T47D (cell line): ENCODE measurements at places on chromosomes 6 and 20.

DNA sequence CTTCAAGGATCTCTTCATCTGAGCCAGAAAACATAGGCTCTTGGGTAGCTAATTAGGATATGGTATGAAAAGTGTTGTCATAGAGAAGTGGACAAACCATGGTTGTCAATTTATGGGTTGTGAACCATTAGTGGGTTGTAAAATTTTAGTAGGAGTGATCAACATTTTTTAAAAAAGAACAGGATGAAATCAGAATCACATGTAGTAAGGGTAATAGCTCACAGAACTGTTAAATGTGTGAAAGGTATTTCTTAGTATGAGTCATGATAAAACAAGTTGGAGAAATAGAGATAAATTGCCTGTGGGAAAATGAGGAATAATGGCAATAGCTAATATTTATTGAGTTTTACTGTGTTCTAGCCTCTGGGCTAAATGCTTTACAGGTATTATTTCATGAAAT lies 113.4 kb downstream of the MAP3K4 start:
- DNase-seq: no peak

- DNase-seq: no peak
Observed at GRCh38 chr20:10576411-10577090, 97.2 kb downstream of the JAG1 start.

DNA sequence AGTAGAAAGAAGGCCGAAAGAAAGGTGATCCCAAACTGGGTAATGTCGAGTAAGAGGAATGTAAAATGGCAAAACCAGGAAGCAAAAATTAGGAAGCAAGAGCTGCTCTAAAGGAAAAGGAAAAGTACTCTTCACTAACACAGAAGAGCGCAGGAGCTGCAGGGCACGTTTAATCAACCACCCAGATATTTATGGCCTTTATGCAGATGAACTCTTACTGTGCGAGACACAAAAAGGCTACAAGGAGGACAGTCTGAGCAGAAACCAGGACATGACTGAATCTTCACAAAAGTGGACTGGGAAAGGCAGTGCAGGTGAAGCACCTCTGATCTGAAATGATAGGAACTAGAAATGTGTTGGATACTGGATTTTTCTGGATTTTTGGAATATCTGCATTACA lies 15.2 kb upstream of the PRR18 start:
- no peak for DNase-seq

DNA sequence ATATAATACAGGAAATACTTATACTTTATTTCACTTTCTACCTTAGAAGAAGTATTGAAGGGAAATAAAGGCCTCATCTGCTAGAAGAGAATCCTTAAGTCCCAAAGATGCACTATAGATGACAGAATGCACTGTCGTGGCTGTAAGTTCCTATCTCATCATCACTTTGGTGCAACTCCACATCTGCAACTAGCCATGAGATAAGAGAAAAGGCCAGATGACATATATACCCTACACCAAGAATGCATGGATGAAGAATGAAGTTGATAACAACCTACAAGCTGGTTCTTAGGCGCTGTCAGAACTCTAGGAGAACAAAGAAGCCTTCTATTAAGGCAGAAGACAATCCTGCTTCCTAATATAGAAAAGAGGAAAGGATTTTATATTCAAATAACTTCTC lies 11.6 kb upstream of the PLN start:
- DNase-seq: no peak

DNA sequence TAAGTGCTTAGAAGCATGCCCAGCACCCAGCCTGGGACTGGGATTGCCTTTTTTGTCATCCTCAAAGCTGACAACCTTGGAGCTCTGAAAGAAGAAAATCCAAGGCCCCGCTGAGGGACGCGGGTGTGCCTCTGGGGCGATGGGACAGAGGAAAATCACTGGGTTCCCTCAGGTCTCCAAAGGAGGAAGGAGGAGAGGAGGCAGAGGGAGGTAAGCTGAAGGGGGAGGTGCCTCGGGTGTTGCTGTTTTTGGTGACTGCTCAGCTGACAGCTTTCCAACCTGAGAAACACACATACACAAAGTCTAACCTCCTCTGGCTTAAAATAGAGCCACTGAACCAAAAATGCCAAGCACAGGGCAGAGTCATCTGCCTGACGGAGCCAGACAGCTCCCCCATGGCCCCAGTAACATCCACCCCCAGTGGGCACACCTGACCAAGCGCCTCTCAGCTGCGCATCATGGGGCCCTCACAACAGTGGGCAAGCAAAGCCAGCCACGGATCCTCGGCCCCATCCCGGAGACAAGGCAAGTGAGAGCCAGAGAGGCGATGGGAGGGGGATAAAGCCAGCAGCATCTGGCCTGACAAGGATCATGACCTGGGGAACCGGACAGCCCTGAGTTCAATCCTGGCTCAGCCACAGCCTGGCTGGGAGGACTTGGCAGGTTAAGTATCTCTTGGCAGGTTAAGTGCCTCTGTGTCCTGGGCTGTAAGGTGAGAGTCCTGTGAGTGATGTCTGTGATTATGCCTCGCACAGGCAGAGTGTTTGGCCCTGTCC lies 3.2 kb upstream of the KCNK15 start:
- DNase-seq: no peak

DNA sequence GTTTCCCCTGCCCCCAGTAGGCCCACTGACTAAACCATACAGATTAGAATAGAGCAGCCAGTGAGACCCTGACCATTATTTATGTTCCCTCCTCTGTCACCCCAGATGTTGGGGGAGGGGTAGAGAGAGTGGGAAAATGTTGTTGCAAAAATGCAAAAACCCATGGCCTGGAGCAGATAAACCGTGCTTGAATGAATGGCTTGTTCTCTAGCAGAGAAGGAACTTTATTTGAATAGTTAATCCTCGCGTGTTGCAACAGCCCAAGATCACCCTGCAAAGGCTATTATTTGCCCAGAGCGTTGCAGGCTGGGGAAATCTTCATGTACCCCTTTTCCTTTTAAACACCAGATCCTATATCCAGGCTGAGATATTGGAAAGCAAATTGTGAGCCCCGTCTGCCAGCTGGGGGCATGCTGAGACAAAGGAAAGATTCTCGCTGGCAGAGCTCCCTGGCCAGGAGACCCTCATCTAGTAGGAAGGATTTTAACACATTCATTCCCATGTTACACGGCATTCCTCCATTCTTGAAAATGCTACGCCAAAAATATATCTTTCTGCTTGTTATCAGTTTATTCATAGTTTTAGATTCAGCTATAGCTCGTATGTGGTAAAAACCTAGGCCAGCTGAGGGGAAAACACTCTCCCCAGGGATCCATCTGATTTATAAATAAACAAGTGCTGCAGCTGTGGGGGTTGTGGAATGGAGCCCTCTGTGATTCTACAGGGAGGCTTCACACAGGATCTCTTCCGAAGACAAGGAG lies 53.0 kb downstream of the LINC00237 start:
- DNase-seq: no peak

GRCh38 chr6:42123379-42124103 lies 18.9 kb downstream of the C6orf132 start:
- DNase-seq: no peak

- DNase-seq: no peak
Observed at GRCh38 chr6:63816982-63817436, 181.4 kb downstream of the PHF3 start.

GRCh38 chr6:144055121-144055931 lies 40.0 kb downstream of the SF3B5 start:
- no peak for DNase-seq

GRCh38 chr6:16694781-16695578 lies 66.3 kb downstream of the ATXN1 start:
- no peak for DNase-seq

- DNase-seq: peak; percentile 45
Observed at GRCh38 chr20:44810391-44811149, at the start of gene RIMS4. Gene RIMS4 (minus strand): TSS chr20:44810546. CDS start chr20:44810271, 275 bp downstream.

DNA sequence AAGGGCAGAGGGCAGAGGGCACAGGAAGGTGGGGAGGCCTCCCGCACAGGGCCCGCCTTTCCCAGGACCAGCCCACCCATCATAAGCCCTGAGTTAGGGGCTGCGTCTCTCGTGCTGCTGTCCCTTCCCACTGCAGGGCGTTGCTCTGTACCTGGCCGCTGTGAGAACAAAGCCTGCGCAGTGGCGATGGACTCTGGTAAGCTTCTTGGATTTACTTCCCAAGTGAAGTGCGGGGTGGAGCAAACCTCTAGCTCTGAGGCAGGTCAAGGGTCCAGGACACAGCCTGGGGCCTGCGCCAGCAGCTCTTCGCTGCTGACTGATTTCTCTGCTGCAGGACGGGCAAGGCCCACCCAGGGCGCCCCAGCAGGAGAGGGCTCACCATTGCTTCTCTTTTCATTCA lies 23.9 kb downstream of the INSM1 start:
- DNase-seq: no peak
